Testis (tissue), 5 donors: ENCODE measurements at places on chromosomes 1 and 21.

DNA sequence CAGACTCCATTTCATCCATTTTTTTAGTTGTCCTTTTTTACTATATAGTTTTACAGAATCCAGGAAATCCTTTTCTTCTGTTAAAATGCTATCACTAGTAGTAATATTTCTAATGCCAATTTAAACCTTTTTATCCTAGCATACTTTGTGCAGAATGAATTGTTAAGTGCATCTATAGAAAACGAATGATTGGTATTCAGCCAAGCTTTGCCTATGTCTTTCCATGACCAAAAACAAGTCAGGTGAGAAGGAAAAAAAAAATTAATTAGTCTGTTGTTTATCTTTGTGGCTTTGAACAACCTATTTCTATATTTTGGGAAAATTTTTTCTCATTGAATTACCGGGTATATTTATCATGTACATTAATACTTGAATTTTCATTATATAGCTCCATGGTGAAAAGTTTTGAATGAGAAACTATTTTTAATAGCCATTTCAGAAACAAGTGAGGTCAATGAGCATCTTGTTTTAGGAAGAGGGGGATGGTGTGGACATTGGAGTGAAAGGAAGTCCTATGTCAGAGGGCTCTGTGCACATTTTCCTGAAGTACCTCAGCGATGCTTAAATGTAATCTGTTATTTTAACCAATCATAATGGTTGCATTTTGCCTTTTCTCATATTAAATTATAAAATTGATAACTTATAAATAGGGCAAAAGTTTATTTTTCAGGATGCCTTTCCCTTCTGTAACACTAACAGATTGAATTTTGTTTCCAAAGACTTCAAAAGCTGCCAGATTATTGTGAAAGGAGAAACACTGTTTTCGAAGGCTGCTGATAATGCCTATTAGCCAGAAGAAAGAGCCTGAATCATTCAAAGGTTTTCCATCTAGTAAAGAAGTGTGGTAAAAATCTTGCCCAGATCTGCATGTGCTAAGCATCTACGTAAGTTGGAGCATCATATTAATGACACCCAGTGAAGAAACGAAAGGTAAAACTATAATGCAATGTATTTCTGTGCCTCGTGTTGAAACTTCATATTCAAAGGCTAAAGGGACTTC, 73.8 kb upstream of the S1PR1 start:
- no peak for DNase-seq

GRCh38 chr21:29230551-29231261, 68.0 kb upstream of the BACH1 start:
- no peak for DNase-seq

GRCh38 chr1:25924454-25924853, 18.2 kb upstream of the STMN1 start:
- no peak for DNase-seq

GRCh38 chr1:184806296-184806721, 51.7 kb upstream of the EDEM3 start:
- no peak for DNase-seq

DNA sequence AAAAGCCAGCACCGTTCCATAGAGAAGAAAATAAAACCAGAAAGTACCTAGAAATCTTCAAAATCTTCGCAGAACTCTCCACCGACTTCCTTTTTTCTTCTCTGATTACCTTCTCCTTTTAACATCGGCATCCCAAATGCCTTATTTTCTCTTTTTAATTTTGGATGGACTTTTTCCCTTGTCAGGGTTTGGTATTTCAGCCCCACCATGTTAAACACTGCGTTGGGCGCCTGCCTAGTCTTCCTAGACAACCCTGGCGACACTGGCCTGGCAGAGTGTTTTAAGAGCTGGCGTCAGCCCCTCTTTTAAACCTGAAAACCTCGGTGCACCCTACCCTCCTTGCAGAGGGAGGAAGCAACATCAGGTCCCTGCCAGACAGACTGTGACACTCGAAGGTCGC, 66.0 kb upstream of the EFHD2 start:
- peak; percentile 53 for DNase-seq

GRCh38 chr1:106727171-106727570, 329.3 kb upstream of the PRMT6 start:
- no peak for DNase-seq

DNA sequence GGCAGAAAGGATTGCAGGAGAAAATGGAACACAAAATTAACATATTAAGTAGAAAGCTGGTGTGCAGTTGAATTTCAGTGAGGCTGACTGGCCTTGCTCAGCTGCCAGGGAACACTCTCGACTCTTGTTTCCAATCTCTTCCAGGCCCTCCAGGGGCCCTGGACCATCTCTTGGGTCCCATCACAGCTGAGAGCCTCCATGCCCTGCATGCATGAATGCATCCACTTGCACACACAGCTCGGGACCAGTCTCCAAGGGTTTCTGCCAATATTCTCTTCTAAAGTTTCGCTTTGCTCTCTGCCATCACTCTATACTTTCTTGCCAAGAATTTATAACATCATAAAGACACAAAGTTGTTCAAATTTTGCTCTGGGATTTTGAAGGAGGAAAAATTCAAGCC, 200.3 kb downstream of the DSCAM start:
- DNase-seq: no peak

- no peak for DNase-seq
Measured at GRCh38 chr1:33424610-33425009, 6.3 kb downstream of the PHC2 start.

GRCh38 chr1:153475282-153475681, 14.8 kb upstream of the S100A7 start:
- DNase-seq: no peak

- DNase-seq: no peak
Measured at GRCh38 chr1:111487133-111487532, 13.3 kb downstream of the C1orf162 start.

GRCh38 chr1:209627027-209627731, 25.0 kb downstream of the LAMB3 start:
- no peak for DNase-seq

DNA sequence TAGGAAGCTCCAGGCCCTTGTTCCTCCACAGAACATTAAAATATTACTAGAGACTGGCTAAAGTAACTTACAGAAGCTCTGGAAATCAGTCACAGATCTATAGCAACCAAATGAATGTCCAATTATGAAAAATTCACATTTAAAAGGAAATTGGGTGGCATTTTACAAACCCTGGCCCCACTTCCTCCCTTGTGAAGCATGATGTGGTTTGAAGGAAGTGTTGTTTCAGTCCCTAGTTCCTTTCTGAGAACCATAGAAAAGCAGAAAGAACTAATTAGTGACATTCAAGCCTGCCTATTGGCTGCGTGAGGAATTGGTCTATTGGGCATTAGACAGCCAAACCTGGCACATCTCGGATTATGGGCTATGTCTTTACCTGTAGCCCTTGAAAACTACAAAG, 649.7 kb upstream of the NEGR1 start:
- no peak for DNase-seq

DNA sequence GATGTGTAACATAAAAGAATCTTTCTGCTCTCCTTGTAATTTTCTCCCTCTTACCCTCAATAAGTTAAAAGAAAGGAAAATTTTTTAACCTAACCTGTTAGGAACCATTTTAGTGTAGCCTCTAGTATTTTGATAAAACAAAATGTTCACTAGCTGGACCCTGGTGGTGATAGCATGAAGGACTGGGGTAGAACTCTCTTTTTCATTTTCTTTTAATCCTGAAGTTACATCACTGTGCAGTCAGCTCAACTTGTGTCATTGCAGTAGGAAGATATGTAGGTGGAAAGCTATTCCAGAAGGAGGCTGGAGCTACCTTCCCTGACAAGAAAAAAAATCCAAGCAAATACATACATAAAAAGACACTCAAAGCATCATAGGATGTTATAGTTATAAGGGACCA, 39.3 kb downstream of the NFIA start:
- no peak for DNase-seq

DNA sequence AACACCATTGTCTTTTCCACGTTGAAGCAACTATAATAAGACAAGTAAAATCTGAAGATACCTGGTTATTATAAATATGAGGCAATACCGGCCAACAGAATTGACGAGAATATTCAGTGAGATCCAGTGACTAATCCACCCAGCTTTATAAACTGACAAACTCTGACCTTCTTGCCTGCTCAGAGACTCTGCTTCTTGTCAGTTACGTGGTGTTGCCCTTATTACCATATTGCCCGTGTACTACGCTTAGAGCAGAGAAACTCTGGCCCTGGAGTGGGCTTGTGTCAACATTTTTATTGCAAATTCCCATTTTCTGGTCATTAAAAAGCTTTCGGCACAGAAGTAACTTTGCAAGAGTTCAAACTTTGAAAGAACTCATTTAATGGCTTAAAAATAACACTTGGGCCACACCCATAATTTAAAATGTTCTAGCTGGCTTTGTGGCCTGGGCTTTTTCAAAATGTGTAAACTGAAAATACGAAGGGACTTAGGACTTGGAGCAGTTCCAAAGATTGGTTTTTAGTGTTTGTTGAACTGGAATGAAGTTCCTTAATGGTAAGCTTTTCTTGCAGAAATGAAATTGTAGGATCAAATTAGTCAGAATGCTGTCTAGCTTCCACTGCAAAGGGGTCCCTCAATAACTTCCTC, 266.2 kb downstream of the LMO4 start:
- DNase-seq: no peak

GRCh38 chr21:18498431-18498830, 94.8 kb upstream of the TMPRSS15 start:
- no peak for DNase-seq

GRCh38 chr1:147169171-147169570, 3.1 kb downstream of the PRKAB2 start:
- no peak for DNase-seq

DNA sequence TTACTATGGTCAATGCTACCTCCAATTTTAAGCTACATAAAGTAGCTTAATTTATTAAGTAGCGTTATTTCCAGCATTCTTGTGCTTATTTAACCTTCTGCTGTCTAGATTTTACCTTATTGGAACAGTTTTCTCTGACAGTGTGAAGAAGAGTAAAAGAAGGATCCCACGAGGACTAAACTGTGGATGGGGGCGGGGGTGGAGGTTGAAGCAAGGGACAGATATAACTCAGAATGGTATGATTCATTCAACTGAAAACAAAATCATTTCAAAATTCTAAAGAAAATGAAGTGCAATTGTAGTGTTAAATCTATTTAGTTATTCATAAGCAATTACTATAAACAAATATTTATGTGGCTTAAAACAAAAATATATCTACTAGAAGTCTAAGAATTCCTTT, 11.5 kb upstream of the VAV3 start:
- DNase-seq: no peak

DNA sequence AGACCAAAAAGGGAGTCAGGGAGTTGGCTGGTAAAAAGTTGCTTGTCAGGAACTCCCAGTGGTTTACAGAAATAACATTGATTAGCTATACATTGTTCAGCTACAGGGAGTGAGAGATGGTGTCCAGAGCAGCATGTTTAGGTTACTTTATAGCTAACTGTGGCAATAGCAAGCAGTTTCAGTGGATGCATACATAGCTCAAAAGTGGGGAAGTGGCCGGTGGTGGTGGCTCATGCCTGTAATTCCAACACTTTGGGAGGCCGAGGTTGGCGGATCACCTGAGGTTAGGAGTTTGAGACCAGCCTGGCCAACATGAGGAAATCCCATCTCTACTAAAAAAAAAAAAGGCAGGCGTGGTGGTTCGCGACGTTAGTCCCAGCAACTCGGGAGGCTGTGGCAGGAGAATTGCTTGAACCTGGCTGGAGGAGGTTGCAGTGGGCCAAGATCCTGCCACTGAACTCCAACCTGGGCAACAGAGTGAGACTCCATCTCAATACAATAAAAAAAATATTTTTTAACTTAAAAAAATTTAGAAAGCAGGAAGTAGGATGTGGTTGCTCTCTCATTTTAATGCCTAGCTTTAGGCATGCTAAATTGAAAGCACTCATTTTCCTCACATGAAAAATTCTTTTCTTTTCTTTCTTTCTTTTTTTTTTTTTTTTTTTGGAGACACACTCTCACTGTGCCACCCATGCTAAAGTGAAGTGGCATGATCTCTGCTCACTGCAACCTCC, 109.7 kb downstream of the PPIAL4G start:
- DNase-seq: no peak

DNA sequence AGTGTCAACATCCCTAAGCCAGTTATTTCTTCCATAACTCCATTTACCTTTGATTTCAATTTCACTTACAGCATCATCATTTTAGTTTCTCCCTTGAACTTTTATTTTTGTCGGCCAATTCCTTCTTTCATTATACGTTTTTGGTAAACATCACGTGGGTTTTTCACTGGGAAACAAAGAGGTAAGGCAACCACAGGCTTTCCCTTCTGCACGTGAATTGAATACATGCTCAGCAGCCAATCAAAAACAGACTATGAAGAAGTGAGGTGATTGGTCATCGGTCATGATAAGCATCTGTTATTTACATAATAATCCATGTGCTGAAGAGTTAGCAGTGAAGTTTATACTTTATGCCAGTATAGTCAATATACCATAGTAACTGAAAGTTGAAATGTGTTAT, 98.7 kb downstream of the NCAM2 start:
- DNase-seq: no peak

GRCh38 chr1:173478094-173478674, 1.0 kb downstream of the PRDX6 start:
- peak; percentile 91 for DNase-seq

DNA sequence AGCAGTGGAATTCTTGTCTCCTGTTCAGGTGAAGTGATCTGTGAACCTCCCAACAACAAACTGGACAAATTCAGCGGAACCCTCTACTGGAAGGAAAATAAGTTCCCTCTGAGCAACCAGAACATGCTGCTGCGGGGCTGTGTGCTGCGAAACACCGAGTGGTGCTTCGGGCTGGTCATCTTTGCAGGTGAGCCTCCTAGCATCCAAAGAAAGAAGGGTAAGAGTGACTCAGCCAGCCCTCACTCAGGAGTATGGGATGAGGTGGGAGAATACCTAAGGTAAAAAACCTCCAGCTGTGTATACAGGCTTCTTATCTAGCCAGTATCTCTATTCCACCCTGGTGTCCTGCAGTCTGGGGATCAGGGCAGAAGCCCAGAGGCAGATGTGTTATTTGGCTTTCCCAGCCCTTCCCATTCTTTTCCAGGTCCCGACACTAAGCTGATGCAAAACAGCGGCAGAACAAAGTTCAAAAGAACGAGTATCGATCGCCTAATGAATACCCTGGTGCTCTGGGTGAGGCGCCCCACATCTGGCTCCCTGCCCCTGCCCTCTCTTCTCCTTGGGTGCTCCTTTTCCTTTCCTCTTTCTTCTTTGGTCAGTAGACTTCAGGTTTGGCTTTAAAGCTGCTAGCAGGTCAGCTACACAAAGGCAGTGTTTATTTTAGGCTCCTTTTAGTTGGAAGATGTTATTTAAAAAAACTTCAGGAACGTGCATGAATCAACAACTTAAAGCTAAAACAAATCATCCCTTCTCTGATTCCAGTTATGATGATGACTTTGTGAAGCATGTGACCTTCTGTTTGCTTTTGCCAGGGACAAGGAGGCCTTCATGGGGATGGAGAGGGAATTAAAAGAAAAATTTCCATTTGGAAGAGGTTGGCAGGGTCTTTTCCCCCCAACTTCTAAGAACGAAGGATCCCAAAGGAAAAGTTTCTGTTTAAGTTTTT, 9.0 kb downstream of the ATP8B2 start:
- DNase-seq: no peak

GRCh38 chr1:32208891-32209328, at the start of gene DCDC2B:
DCDC2B (plus strand) TSS chr1:32209089; CDS start chr1:32209094, 5 bp downstream.
- peak; percentile 64 for DNase-seq
